ENCODE measurements at places on chromosomes 7 and 10.

GRCh38 chr7:5582532-5582935 is 158.9 kb upstream of the TNRC18 start:
- no peak for DNase-seq

DNA sequence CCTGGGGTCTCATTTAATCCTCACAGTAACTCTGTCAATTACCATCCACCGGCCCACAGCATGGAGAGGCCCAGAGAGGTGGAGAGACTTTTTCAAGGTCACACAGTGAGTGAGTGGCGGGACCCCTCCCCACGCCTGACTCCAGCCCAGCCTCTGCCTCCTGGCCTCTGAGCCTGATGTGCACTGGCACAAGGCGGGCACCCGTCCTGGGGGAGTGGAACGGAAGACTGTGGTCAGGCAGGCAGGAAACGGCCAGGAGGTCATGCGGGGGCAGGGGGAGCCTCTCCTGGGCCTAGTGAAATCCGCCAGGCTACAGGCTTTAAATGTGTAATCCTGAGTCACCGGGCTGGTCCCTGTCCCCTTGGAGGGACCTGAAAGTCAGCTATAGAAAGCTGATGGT is 32.2 kb downstream of the ZCCHC24 start:
- peak; percentile 30 for DNase-seq

GRCh38 chr10:19762026-19762425 is 54.2 kb upstream of the PLXDC2 start:
- peak; percentile 52 for DNase-seq

DNA sequence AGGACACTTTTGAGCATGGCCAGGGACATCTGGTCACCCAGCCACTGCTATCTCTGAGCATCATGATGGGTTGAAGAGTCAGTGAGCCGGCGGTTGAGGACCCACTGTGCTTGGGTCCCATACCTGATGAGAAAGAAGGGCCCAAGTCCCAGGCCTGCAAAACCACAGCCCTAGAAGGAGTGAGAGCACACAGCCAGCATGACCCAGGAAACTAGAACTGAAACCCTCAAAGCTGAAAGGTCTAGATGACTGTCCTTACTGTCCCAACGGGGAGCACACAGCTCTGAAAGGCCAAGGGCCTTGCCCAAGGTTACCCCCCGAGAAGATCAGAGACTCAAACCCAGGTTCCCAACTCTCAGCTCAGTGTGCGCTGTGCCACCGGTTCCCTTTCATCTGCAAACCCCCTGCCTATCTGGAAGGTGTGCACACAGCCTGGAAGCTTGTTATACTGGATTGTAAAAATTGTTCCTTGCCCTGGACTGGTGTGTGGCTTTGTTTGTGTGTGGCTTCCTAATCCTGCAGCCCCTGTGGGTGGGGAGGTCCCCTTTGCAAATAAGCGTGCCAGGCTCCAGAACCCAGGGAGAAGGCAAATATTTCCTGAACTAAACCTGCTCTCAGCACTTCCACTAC is 22.6 kb upstream of the PSAP start:
- DNase-seq: no peak

Measured in iris pigment epithelial cell (primary cell).